ENCODE measurements at places on chromosomes 3 and 15.

- no peak for DNase-seq
Observed at GRCh38 chr3:135862361-135862760, 103.2 kb upstream of the PPP2R3A start.

GRCh38 chr15:90845201-90845949 is 23.0 kb upstream of the FURIN start:
- peak; percentile 28 for DNase-seq

- no peak for DNase-seq
Observed at GRCh38 chr3:157544501-157545130, 41.4 kb upstream of the VEPH1 start.

DNA sequence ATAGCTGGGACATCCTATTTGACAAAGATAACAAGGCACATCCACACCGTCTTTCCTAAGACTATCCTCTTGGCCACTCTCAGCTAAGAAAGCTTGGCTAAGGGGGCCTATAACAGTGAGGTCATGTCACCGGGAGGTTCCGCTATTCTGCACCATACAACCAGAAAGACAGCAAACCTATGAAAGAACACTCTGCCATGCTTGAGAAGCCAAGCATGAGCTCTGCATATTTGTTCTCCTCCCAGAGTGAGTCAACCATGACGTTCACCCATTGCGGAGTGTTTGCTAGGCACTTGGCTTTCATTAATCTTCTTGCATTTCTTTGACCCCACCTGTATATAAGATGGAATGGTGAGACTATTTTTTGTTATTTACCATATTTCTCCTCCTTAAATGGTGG is 141.2 kb downstream of the GMNC start:
- no peak for DNase-seq

DNA sequence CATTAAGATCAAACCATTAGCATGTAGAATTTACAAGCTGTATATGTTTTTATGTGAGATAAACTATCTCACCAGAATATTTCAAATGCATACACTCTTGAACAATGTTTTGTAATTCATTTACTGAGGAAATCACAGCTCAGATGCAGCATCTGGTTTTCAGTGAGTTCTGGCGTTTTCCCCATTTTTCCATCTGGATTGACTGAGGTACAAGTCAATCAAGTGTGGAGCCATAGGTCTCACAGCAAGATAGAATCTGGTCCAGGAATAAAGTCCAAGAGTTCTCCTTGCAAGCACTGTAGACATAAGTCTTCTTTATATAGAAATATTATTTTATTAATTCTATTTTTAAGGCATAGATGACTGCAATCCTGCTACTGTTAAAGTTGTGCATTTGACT is 219.3 kb downstream of the ZBBX start:
- no peak for DNase-seq

DNA sequence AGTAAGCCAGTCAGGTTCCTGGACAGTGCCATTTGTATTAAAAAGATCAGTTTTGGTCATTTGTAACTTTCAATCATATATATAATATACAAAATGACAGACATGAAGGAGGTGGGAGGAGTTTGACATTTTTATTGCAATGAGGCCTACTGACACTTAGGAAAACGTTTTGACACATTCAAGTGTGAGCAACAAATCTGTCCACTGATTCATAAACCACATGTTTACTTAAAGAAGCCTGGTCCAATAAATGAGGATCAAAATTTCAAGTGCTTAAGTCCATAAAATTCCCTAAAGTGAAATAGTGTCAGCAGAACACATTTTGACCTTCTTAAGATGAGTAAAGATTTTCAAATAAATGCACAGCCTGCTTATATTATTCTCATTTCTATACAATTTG is 137.3 kb downstream of the MECOM start:
- no peak for DNase-seq

- DNase-seq, result no peak
Observed at GRCh38 chr3:120762615-120763014, 20.1 kb downstream of the GTF2E1 start.

DNA sequence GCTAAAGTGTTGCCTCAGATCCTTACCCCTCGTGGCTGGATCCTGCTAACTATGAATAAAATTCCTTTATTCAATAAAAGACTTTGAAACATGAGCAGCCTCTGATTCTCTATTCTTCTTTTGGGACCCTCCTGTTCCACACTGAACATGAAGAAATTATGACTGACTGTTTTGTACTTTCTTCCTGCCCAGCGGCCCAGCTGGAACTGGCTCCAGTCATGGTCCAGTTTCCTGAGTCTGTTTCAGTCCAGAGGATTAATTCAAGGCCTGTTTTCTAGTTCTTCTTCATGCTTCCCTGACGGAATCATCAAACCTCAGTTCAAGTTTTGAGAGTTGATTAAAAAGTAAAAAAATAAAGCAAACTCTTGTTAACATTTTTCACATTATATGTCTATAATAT is 52.6 kb upstream of the CP start:
- DNase-seq, result no peak
